ENCODE measurements at places on chromosomes 12 and 14.
A peak's percentile ranks its signal among the peaks of the same experiment; 100 is the strongest.

GRCh38 chr12:121992059-121992879, 29.4 kb upstream of the BCL7A start:
- no peak for DNase-seq

GRCh38 chr14:21917699-21918436, 244.2 kb upstream of the OR4E1 start:
- peak; percentile 5 for DNase-seq

GRCh38 chr14:51620056-51620455, 31.7 kb upstream of the FRMD6 start:
- no peak for DNase-seq

DNA sequence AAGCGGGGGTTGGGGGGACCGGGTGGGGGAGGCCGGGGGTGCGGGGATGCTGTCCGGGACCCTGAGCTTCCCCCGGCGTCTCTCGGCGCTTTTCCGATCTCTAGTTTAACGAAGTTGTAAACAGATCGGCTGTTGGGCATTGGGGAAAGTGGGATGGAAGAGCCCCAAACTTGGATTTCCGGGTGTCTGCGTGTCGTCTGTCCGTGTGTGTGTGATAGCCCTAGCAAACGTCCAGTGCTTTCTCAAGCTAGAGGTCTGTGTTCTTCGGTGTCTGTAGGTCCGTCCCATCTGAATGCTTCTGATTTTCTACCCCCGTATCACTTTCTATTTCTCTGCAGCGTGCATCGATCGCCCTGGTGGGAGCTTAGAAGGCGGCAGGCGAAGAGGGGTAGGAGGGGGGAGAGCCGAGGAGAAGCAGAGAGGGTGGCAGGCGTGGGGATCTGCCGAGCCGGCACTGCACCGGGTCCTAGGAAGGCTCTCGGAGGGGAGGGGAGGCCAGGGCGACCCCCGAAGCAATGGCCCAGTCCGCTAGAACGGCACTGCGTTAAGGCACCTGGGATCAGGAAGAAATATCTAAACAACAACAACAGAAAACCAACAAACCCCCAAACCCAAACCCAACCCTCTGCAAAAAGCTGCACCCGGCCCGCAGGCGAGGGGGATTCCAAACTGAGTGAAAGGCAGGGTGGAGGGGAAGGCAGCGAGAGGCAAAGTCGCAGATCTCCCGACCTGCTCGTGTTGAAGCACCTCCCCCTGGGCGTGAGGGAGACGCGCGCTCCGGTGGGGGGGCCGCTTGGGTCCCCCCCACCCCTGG, 1.0 kb downstream of the KCNA1 start:
- no peak for DNase-seq

GRCh38 chr14:79083356-79083755, 913.2 kb downstream of the NRXN3 start:
- no peak for DNase-seq
